ENCODE measurements at places on chromosomes 12 and 14. TPM values are rescaled to one million over a fixed set of nuclear protein-coding genes. Genes with fewer than 3 reads are reported as not detected.

The TRHDE gene
- total RNA-seq, result not detected

GRCh38 chr14:42488965-42489364 is 882.3 kb downstream of the LRFN5 start:
- no peak for DNase-seq

DNA sequence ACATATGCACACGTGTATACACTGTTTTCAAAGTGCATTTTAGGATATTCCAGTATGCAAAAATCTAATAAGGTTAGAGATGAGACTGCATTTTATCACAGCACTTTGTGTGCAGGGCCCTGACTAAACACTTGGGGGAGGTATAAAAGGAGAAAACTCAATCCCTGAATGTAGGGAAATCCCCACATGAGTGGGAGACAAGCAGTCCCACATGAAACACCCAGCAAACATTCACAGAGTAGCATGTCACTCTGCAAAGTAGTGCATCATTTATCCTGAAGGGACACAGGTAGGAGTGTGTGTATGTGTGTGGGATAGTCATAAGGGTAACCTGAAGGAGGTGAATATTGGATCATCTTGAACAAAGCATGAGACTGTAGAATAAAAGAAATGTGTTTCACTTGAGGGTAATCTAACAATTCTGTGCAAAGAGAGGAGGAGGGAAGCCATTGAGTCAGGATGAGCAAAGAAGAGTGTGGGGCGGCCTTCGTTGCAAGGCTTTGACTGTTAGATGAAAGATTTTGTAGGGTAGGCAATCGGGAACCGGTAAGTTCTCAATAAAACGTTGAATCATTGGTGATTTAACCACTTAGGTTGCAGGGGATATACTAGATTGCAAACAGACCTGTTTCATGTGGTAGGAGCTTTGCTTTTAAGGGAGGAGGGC is 2.9 kb downstream of the PRPF40B start:
- no peak for DNase-seq

GRCh38 chr14:99479160-99479905 is 1.3 kb downstream of the SETD3 start:
- peak; percentile 11 for DNase-seq

DNA sequence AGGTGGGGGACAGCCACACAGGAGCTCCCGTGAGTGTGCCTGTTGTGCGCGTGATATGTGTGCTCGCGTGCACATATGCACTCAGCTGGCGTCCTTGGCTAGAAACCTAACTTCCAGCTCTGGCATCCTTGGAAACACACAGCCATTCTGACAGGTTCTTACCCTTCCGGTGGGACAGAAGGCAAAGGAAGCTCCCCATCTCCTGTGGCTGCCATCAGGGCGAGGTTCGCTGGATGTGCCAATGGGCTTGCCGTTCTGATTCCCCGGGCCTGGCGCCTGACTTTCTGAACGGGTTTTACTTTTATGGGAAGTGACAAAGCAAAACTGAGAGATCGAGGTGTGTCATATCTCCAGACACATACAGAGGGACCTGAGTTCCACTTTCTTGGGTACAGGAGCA is 124.7 kb downstream of the PAPOLA start:
- DNase-seq, result no peak
